Stimulated activated CD8-positive, alpha-beta memory T cell treated with anti-CD3 and anti-CD28 coated beads, Interleukin-15, amount 100 ng/mL, for 1 hour (primary cell): ENCODE measurements at places on chromosomes 4 and X.

GRCh38 chr4:103996637-103997036, 276.9 kb upstream of the TACR3 start:
- no peak for DNase-seq

DNA sequence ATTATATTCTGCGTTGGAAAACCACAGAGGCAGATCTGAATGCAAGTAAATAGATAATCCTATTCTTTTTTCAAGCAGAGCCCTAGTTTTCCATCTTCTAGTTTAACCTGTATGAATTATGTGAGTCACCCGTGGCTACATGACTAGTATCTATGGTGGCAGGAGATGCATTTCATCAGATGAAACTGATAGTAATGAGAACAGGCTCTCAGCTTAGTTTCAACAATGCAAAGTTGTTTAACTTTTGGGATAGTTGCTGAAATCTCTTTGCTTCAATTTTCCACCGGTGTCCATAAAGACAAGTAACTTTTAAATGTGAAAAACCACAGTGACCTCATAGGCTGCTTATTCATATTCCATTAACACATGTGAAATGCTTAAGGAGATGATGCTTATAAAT, 1317.4 kb upstream of the TENM3 start:
- no peak for DNase-seq

GRCh38 chr4:169014586-169014985, 4.5 kb upstream of the CBR4 start:
- no peak for DNase-seq

- no peak for DNase-seq
Observed at GRCh38 chrX:13694983-13695382, 6.1 kb downstream of the RAB9A start.

- DNase-seq: no peak
Observed at GRCh38 chr4:115279330-115279729, 165.9 kb upstream of the NDST4 start.

- DNase-seq: no peak
Observed at GRCh38 chr4:119124352-119124751, 11.3 kb upstream of the MYOZ2 start.

DNA sequence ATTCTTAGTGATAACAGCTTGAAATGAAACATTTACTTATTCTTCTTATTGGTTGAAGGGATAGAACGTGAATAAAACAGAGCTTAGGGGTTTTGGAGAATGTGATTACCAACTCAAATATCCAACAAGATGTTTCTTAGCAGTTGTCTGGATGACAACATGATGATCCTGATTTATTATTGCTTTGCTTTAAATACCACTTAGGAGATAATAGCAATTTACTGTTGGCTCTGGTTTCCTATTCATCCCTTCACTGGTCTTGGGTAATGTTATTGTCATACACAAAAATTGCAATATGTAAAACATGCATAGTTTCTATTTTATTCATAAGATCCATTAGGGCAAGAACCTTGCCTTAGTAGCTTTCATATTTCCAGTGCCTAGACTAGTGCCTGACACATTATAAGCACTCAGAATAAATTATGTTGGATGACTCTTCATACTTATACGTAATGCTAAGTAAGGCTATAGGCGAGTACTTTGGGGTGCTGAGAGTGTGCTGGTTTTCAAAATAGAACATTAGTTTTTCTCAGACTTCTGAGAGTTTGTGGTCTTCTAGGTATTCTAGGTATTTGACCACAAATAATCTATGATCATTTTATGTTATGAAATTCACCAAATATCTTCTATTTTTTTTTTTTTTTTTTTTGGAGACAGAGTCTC, 58.6 kb upstream of the PGRMC2 start:
- no peak for DNase-seq

DNA sequence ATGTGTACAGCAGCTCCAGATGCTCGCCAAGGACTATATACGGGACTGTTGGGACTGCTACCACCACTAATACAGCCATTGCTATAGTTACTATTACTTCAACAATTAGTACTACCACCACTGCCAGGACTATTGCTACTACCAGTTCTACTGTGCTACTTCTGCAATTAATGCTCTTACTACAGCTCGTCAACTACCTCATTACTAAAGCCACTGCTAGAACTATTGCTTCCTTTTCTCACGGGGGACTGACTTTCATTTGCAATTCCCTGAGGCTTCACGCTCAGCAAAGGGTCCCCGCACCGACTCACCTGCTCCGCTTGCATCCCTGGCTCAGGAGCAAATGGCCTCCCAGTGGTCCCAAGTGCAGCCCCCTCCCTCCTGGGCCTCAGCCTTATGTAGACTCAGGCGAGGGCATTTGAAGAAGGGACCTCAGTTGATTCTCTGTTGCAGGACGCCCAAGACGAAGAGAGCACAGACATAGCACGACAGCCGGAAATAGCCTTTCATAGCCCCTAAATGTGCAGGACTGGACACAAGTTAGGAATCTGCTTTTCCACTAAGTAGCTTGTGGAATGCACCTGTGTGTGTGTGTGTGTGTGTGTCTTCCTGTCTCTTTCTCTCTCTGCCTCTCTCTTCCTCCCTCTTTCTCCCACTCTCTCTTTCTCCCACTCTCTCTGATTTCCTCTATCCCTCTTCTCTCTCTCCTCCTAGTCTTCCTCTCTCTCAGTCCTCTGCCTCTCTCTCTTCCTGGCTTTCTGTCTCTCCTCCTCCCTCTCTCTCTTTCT, 294.8 kb downstream of the ASMT start:
- no peak for DNase-seq

- no peak for DNase-seq
Observed at GRCh38 chr4:2291705-2292645, 30.1 kb upstream of the MXD4 start.

GRCh38 chr4:108519911-108520601, 100.3 kb upstream of the RPL34 start:
- DNase-seq: no peak

DNA sequence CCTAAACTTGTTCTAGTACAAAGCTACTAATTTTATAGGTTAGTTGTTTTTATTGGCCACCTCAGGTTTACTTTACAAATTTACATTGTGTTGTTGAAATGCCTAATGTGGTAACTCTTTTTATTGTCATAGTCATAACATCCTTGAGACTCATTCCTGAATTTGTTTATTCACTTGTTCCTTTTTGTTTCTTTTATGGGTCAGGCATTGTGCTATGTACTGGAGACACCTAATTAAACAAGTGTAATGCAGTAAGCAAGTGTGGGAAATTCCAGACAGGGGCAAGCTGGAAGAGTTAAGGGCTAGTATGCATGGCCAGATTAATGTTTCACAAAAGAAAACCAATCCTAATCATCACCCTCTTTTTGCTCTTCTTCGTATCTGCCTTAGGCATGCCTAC, 30.5 kb upstream of the TTC29 start:
- no peak for DNase-seq

- no peak for DNase-seq
Observed at GRCh38 chrX:2373615-2374014, 127.2 kb downstream of the DHRSX start.

DNA sequence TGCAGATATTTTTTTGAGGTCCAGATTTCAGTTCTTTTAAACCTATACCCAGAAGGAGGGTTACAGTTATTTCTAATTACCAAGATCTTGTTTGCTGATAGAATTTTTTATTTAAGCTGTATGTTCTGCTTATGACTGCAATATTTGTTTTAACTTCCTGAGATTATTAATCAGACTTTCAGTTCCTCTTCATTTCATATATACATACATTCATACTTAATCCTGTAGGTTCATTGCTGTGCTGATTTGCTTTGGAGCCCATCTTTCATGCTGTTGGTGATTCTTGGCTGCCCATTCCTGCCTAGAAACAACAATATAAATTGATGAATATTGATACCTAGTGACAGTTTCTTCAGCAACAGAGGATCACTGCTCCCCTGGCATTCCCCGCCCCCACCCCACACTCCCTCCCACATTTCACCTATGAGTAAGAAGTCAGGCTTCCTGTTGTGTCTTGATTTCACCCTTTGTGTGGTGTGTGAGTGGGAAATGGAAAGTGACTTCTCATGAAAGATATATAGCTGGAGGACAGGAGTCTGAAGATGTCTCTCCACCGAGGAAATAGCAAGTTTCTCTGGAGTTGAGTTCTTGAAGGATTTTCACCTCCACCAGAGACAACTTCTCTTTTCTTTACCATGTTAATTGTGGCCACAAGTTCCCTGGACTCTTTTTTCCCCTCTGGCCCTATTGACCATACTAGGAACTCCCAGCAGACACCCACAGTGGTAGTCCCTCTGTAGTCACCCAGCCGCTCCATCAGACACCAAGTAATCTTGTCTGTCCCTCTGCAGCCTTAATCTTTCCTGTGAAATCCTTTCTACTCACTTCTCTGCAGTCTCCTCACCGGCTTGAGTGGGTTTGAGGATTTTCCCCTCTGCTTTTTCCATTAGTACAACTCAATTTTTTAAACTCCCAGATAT, 118.4 kb downstream of the ASB9 start:
- DNase-seq: peak; percentile 4

GRCh38 chr4:2334826-2335728, 73.2 kb upstream of the MXD4 start:
- DNase-seq: no peak

- no peak for DNase-seq
Observed at GRCh38 chr4:950136-951020, 18.1 kb downstream of the TMEM175 start.

DNA sequence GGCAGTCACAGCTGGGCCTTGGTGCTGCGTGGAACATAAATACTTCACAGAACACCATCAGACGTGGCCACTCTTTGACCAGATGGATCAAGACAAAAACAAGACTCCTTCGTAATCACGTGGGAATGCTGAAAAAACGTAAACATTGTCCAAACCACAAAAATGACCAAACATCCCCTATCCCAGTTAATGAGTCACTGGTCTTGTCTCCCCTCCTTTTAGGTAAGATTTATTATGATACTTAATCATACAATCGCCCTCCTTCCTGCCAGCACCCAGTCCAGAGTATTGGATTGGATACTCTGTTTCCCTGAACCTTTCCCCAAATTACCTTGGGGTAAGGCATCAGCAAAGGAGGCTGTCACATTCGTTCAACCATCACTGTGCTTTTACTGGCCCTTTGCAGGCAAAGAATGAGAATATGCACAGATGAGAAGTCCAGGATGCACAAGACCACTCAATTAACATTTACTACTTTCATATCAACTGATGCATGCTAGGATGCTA, 601 bp upstream of the TCEANC start:
- DNase-seq: no peak

- no peak for DNase-seq
Observed at GRCh38 chrX:155968791-155969190, 28.7 kb upstream of the IL9R start.

- DNase-seq: no peak
Observed at GRCh38 chr4:177308847-177309521, 690 bp upstream of the NEIL3 start.

- no peak for DNase-seq
Observed at GRCh38 chrX:5242091-5242790, 986.4 kb downstream of the NLGN4X start.

- no peak for DNase-seq
Observed at GRCh38 chrX:84216406-84216805, 28.4 kb upstream of the RPS6KA6 start.

GRCh38 chrX:41720125-41720779, 3.7 kb upstream of the GPR82 start:
- DNase-seq: peak; percentile 18

- DNase-seq: no peak
Observed at GRCh38 chrX:43566170-43566569, 89.9 kb upstream of the MAOA start.

GRCh38 chr4:123802082-123802645, 405.6 kb downstream of the SPRY1 start:
- DNase-seq: no peak

- DNase-seq: no peak
Observed at GRCh38 chr4:71980976-71981375, 50.8 kb upstream of the NPFFR2 start.

DNA sequence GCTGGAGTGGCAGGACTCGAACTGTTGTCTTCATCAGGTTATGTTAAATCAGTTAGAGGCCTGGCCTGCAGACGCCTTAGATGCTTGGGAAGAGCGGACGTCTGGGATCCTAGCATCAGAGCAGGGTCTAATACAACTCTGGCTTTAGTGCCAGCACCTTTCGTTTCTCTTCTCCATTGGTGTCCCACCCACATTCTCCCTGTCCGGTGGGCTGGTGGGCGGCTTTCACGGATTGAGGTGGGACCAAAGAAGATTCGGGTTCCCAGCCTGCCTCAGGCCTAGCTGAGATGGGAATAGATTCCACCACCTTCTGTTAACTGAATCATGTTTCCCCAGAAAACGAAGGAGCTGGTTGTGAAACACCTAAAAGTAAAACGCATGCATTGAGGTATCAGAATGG, 939 bp downstream of the PDK3 start:
- no peak for DNase-seq

DNA sequence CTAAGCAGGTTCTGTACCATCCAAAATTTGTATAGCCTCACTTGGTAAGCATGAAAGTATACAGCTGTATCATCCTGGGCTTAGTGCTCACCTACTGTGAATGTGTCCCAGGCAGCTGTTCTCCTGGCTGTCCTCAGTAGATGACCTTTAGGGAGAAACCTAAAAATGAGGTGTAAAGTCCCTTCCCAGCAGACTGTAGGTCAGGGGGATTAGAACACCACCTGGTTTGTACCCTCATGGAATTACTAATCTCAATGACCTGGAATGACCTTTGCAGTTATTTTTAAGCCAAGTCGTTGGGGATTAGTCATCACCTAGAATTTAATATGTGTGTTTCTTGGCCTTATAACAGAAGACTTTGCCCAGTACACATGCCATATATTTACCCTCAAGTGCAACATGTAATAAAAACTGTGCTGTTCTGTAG, 39.1 kb upstream of the MBTPS2 start:
- no peak for DNase-seq

GRCh38 chr4:98556451-98556850, 102.0 kb downstream of the TSPAN5 start:
- no peak for DNase-seq

DNA sequence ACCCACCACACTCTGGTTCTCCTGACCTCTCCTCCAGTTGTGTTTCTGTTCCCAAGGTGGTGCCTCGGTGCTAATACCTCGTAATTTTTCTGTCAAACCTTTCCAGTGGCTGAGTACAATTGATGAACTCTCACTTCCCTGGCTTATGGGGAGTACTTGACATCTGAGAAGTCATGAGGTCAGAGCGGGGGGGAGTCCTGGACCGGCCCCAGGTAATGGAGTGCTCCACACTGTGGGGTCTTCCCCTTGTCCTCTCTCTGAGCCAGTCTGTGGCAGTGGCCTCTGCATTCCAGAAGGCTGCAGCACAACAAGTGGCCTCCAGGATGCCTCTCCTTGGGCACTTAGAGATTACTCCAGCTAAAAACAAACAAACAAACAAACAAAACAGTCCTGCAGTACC, 122.5 kb upstream of the TRIM2 start:
- DNase-seq: no peak
